NCI-H82 (cell line): ENCODE measurements at places on chromosomes 16 and 17.

DNA sequence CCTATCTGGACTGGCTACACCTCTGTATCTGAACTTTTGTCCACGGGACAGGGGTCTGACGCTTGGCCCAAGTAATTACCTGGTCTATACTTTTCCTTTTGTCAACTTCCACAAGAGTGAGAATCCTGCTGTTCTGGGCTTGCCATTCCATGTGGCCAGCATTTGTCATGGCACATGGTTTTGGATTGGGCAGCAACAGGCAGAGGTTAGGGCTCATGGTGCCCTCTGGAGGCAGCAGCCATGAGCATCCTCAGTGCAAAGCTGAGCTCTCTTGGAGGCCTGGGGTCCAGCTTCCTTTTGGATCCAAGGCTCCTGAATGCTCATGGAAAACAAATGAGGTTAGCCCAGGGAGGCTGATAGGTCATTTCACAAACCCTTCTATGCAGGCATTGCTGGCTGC, 7.5 kb upstream of the EDC4 start:
- DNase-seq, result peak; percentile 44

DNA sequence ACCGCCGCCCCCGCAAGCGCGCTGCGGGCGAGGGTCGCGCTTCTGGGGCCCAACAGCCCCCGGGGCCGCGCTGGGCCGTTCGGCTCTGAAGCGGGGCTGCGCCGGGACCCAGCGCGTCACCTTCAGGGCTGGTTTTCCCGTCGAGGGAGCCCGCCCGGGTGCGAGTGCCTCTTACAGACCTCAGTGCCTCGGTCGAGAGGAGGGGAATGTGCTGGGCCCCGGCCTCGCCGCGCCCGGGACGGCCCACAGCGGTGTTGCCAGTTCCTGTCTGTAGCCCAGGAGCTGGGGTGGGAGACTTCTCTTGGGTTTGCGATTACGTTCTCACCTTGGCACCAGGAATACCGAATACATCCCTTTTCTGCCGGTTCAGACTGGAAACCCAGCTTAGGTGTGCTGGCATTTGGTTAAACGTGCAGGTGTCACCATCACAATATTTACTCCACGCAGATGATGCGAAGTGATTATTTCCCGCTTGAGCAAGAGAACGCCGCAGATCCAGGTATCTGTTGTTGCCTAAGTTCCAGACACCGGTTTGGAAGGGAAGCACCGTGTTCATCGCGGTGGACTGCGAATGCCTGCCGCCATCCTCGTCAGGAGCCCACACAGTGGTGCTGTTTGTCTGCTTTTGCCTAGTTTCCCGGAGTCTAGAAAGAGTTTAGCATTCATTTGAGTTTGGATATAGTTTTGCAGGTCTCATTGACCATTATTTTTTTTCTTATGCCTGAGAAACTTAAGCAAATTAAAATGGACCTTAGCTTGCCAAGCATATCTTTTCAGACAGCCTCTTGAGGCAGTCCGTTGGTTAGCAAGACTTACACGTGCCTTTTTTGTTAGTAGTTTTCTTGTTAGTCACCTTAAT, 914 bp downstream of the MAP1LC3B start:
- peak; percentile 33 for DNase-seq

GRCh38 chr17:42680331-42680808, 1.3 kb downstream of the CCR10 start:
- DNase-seq, result peak; percentile 35

- no peak for DNase-seq
Observed at GRCh38 chr17:66704858-66705520, 129.9 kb upstream of the CACNG5 start.

GRCh38 chr16:7861891-7862582, 529.4 kb downstream of the RBFOX1 start:
- peak; percentile 71 for DNase-seq
